ENCODE measurements at places on chromosomes 13 and 19. TPM values are rescaled to one million over a fixed set of nuclear protein-coding genes. Genes with fewer than 3 reads are reported as not detected.

The KANK3 gene
- total RNA-seq, result 12.8 TPM

The ZNF730 gene
- total RNA-seq, result 3.3 TPM

The IQCN gene
- total RNA-seq, result 5.9 TPM

The METTL21C gene
- not detected for total RNA-seq

The SERPINE3 gene
- total RNA-seq, result 0.31 TPM

The ZNF99 gene
- 0.34 TPM for total RNA-seq

The CALR3 gene
- total RNA-seq, result not detected

- DNase-seq, result no peak
Observed at GRCh38 chr13:36105726-36106125, 25.5 kb downstream of the DCLK1 start.

GRCh38 chr19:15112385-15112784 lies 5.2 kb downstream of the SYDE1 start:
- DNase-seq, result no peak

GRCh38 chr13:89968470-89968869 lies 1379.0 kb upstream of the MIR17HG start:
- DNase-seq, result no peak

DNA sequence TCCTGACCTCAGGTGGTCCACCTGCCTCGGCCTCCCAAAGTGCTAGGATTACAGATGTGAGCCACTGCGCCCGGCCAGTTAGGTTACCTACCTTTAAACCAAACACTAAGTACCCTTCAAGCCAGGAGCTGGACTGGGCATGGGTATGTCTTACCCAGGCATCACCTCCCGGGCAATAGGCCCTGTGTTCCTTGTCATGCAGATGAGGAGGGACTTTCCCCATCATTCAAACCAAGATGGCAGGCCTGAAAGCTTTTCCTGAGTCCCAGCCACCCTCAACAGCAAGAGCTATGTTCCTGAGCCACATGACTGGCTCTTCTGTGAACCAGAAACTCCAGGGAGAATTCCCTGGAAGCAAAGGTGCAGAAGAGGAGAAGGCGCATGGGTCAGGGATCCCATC lies 9.5 kb downstream of the RAB8A start:
- DNase-seq, result no peak

DNA sequence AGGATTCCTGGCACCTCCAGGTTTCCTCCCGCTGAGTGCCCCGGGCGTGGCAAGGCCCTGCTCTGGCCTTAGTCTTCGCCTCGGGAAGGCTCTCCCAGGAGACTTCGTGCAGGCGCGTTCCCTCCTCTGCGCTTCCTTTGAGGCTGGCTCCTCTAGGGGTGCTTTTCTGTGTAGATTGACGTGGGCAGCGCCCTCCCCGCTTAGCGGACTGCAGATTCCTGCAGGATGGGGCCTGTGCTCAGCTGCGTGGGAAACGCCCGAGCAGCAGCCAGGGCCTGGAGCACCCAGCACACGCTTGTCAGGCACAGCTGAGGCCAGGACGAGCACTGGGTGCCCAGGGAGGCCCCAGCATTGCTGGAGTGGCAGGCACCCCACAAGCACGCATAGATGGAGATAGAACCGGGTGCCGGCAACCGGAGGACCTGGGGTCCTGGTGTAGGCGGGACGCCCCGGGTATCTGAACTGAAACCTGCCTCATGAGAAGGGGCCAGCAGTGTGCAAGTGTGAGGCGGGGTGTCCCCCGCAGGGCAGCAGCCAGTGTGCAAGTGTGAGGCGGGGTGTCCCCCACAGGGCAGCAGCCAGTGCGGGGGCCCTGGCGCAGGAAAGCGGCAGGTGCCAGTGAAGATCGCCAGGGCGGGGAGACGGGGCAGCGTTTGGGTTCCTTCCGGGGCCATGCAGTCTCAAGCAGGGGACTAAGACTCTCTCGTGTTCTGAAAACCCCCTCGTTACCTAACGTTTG lies 3.4 kb downstream of the NDUFS7 start:
- no peak for DNase-seq

DNA sequence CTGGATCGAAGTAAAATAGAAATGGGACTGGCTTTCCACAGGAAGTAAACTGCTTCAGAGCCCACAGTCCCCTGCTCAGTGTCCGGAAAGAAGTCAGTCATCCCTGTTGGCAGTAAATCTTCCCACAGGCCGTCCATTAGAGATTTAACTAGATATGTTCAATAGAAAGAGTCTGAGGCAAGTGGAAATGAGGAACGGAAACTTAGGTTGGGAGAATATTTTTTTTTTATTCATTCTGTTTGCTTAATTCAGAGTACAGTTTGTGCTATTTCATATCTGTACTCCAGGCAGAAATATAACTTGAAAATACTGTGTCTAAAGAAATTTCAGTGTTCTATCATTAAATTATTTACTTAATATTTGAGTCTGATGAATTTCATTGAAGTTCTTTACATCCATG lies 22.7 kb downstream of the SLC25A15 start:
- DNase-seq, result no peak

GRCh38 chr19:45471111-45471930 lies 3.5 kb downstream of the FOSB start:
- DNase-seq, result no peak

- peak; percentile 30 for DNase-seq
Observed at GRCh38 chr19:31263328-31263727, 85.9 kb downstream of the TSHZ3 start.

GRCh38 chr13:99871249-99871898 lies 100.2 kb downstream of the ZIC5 start:
- no peak for DNase-seq

DNA sequence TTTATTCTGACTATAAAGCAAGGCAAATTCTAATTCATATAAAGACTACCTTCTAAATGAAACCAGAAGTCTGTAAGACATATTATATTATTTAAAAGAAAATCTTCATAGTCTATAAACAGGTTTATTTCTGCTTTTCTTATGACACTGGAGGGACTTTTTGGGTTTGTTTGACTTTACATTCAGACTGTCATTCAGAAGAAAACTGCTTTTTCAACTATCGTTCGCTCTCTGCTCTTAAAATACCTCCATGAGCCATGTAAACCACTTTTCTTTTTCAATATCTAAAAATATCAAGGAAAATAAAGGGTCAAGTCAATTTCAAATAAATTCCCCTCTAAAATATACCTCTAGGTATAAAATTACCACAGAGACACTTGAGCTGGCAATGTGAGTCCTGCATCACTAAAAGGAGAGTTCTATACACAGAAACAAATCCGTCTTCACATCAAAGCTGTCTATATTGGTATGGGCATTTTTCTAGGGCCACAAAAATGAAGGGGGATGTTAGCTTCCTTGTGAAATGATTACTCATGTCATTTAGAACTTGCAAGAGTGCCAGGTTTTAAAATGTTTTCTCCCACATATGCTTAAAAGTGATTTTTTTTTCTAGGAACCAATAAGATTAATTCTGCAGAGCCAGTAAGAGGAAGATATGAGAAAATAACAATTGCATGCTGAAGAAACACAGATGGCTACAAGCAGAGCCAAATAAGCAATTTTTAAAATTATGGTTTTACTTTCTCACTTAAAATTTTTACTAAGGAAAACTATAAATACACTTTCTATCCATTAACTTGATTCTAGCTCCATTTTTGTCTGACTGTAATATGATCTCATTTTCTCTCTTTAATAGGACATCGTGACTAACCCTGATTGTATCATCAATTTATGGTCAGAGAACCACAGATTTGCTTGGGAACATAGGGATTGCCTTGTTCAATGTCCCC lies 181.8 kb downstream of the TBC1D4 start:
- no peak for DNase-seq

DNA sequence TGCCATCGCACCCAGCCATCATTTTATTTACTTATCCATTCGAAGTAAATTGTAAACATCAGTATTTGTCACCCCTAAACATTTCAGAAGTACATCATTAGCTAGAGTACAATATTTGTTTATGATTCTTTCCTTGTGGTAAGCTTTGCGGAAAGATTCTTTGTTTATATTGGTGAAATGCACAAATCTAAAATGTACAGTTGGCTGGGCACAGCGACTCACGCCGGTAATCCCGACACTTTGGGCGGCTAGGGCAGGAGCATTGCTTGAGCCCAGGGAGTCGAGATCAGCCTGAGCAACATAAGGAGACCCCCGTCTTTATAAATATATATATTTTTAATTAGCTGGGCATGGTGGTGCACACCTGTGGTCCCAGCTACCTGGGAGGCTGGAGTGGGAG lies 10.1 kb downstream of the LGALS7B start:
- no peak for DNase-seq

- DNase-seq, result no peak
Observed at GRCh38 chr19:12665671-12666264, 774 bp downstream of the MAN2B1 start.

GRCh38 chr19:5803441-5803751 lies 1.5 kb upstream of the NRTN start:
- DNase-seq, result no peak

DNA sequence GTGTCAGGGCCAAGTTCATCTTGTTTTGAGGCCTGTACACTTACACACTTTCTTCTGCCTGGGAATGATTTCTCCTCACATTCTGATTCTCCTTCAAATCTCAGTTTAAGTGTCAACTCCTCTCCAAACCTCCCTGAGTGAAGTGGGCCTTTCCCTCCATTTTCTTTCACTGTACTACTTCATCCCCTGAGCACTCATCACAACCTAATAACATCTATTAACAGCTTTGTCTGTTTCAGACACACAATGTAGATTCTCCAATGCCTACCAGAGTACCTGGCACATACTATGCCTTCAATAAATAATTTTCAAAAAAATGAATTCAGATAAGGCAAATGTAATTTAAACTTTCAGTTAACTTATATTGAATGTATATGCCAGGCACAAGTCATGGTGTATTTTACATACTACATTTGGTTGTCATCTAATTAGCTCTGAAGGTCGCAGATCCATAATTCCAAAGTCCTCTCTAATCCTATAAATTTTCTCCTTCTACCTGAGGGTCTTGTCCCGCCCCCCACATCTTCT lies 357 bp upstream of the COG6 start:
- DNase-seq, result no peak

DNA sequence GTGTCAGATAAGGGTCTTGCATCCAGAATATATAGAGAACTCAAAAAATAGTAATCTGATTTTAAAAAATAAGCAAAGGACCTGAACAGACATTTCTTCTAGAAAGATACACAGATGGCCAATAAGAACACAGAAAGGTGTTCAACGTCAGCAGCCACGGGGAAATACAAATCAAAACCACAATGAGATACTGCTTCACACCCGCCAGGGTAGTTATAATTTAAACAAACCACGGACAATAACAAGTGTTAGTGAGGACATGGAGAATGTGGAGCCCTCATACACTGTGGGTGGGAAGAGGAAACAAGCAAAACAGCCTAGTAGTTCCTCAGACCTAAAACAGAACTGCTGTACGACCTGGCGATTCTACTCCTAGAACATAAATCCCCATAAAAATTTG lies 26.7 kb upstream of the NAPA start:
- no peak for DNase-seq

DNA sequence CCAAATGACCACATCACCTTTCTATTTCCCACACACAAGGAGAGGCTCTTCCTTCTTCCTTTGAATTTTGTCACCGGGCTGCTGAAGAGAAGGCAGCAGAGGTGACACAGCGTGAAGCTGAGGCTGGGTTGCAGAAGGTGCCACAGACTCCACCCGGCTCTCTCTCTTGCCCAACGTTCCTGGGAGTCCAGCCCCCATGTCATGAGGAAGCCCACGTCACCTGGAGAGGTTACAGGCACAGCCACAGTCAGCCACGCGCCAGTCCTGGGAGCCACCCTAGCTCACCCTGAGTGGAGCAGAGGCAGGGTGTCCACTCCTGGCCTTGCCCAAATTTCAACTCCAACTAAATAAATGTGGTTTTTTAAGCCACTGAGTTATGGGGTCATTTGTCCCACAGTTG lies 4.8 kb upstream of the TMEM255B start:
- DNase-seq, result no peak

- DNase-seq, result no peak
Observed at GRCh38 chr13:88526186-88526852, 855.1 kb downstream of the SLITRK5 start.

GRCh38 chr19:31530781-31531180 lies 181.5 kb upstream of the TSHZ3 start:
- no peak for DNase-seq

DNA sequence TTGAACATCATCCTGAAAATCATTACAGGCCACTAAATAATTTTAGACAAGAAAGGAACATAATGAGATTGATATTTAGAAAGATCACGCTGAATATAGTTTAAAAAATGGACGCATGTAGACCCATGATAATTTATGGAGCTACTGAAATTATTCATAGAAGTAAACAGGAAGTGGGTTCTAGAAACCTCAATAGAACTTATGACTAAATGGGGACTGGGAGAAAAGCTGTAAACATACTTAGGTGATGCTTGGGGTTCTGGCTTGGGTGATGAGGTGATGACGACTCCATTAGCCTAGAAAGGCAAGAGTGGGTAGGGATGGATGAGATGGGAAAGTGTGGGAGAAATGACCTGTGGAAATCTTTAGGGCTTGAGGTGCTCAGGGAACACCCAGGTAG lies 484.0 kb downstream of the MYO16 start:
- DNase-seq, result no peak

GRCh38 chr19:2542341-2543069 lies 66.6 kb downstream of the GADD45B start:
- no peak for DNase-seq

GRCh38 chr13:20980430-20980829 lies 77.9 kb upstream of the XPO4 start:
- no peak for DNase-seq

DNA sequence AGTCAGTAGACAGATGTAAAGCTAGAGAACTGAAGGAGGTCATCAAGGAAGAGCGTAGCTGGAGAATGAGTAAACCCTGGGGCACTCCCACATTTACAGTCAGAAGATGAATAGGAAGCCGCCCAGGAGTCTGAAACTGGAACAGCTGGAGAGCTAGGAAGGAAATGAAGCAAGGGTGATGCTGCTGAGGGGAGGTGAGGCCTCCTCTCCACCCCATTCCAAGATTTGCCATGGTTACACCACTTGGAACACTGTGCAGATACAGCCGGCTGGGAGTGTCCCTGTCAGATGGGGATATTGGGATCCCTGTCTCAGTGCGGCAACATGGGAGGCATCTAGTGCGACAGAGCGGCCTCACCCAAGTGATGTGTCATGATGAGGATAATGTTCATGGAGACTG lies 51.8 kb upstream of the GPI start:
- no peak for DNase-seq

- DNase-seq, result no peak
Observed at GRCh38 chr13:78364711-78365110, 238.6 kb downstream of the POU4F1 start.

All from ureter (tissue), 1 donor.